ENCODE measurements at places on chromosomes 7 and 10. TPM values are rescaled to one million over a fixed set of nuclear protein-coding genes. Genes with fewer than 3 reads are reported as not detected.

Gene CACNB2
- 60.9 TPM for total RNA-seq

Gene SEMA3D
- total RNA-seq: 2.8 TPM

Gene CHAT
- total RNA-seq: not detected

Gene CUBN
- 4.0 TPM for total RNA-seq

Gene RPEL1
- not detected for total RNA-seq
